Stimulated activated CD4-positive, alpha-beta T cell treated with anti-CD3 and anti-CD28 coated beads, TNF-alpha, amount 100 ng/mL, for 4 hours (primary cell): ENCODE measurements at places on chromosomes 13 and 19.

DNA sequence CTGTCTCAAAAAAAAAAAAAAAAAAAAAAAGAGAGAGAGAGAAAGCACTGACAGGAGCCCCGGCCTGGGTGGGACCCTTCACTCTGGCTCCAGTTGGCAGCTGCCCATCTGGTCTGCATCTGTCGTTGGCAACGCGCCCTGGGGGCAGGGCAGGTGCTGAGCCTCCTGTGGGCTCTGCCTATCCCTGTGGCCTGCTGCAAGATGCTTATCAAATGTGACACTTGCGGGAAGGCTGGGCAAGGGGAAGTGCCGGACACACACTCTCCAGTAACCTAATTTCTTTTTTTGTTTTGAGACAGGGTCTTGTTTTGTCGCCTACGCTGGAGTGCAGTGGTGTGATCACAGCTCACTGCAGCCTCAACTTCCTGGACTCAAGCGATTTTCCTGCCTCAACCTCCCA lies 10.7 kb upstream of the KPTN start:
- DNase-seq = no peak

DNA sequence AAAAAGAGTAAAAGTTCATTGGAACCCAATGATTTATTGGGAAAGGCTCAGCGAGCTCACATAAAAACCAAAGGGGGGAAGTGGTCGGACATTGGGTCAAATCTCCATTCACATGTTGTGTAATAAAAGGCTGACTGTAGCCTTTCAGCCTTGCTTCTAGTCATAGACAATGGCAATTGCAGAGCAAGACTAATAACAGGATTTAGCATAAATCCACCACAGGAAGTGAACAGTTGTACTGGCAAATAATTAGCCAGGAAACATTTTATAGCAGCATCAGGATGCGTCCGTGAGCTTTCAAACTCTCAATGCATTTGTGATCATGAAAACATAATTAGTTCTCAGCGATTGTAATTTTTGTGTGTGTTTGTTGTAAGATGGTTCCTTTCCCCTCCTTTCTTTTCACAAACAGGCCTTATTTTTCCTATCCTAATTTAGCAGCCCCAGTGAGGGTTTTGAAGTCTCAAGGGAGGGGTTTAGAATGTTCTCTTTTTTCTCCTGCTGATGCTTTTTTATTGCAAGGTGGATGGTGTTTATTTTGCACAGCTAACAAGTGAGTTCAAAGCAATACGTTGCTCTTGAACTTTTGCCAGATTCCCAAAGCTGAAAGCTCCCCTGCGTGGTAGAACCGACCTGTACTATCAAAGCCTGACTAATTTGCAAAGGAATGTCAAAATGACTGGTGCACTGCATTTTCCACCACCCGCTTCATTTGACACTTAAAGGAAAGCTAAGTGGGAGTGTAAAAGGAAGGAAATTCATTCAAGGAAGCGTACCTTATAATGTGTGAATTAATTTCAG lies 105.6 kb downstream of the SPRY2 start:
- no peak for DNase-seq

DNA sequence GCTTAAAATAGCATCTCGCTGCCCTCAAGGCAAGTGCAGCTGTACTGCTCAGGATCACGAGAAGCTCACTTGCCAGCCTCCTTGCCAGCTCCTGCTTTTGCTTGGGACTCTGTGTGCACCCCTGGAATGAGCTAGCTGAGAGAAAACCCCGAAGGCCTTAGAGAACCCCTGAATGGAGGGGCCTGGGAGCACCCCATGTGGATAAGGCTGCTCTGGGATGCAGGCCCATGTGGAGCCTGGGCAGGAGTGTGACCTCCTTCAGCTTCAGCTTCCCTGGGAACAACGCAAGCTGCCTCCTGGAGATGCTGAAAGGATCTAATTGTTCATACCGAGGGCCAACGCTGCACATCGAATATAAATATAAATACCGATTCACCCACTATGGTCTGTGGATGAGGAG lies 109.2 kb downstream of the HSPH1 start:
- DNase-seq = no peak

DNA sequence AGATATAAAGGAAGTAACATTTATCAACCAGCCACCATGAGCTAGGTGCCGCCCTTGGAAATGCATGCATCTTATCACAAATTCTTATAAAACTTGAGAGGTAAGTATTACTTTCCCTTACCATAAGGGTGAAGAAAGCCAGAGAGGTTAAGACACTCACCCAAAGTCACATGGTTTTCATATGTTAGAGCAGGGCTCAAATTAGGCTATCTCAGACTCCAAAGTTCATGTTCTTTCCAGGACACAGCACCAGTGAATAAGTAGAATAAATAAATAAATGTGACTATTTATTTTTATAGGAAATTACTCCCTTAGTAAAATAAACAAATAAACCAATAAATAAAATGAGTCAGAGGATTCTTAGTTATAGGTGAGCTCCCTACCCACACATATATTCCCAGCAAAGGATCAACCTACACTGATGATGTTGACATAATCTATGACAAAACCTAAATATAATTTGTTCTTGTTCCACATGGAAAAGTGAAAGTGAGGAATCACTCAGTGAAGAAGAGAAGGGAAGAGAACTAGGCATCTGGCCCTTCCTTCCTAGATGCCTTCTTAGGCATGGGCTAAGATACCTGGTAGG lies 27.2 kb downstream of the SPRY2 start:
- DNase-seq = no peak

GRCh38 chr13:32497589-32497988 lies 41.0 kb downstream of the N4BP2L2 start:
- DNase-seq = no peak

DNA sequence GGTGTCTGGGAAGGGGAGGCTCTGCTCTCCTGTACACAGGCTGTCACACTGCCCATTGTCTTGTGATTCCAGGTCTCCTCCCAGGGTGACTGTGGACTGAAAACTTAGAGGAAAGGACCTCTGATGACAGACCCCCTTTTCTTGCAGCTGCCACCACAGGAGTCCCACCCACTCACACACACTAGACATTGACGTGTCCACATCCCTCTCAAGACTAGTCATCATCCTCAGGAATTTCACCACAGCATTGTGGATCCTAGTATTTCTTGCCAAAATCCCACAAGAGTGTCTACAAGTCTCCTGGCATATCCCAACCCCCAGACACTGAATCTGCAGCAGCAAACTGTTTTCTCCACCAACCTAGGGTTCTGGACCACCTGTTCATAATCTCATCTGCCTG lies 5.3 kb downstream of the ZNF85 start:
- no peak for DNase-seq

DNA sequence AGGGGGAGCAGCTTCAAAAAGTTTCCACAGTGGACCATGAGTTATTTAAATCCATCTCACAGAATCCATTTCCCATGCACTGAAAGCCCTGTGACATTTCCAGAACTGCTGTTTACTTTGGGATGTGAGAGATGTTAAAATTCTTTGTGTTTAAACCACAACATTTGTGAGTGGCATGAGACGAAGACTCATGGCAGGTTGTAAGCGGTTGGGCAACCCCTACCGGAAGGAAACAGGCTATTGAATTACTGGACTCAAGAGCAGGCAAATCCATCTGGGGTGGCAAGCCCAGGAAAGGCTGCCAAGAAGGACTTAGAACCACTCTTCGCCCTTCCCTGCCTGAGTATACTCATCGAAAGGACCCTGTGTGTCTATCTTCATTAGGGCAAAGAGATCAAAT lies 22.3 kb upstream of the CLDN10 start:
- DNase-seq = no peak

DNA sequence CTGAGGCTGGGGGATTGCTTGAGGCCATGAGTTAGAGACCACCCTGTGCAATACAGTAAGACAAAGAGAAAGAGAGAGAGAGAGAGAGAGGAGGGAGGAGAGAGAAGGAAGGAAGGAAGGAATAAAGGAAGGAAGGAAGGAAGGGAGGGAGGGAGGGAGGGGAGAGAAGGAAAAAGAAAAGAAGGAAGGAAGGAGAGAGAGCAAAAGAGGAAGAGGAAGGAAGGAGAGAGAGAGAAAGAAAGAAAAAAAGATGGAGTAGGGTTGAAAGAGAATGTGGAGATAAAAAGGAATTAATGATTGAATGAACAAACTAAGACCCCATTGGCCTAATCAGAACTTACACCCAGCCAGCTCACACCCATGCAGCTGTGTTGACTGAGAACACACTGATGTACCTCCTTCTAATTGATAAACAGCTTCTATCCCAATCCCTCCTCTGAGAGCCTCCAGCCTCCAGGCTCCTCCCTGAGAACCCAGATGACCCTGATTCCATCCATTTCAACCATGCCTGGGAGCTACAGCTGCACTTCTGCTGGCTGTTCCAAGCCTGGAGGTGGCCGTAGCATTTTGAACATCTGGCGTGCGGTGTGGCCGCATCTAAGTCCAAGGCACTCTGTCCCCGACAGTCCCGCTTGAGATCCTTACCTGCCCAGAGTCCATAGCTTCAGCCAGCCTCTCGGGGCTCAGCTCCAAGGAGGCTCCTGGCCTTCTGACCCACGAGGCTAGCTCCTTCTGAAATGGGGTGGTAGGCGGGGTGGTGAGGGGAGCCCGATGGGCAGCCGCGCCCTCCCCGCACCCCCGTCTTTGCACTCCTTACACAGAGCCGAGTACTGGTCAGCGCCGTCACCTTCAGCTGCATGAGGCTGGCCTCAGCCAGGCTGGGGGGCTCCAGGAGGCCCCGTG lies 1.1 kb downstream of the PRODH2 start:
- no peak for DNase-seq

GRCh38 chr13:44040070-44040817 lies 160.5 kb downstream of the LACC1 start:
- no peak for DNase-seq

DNA sequence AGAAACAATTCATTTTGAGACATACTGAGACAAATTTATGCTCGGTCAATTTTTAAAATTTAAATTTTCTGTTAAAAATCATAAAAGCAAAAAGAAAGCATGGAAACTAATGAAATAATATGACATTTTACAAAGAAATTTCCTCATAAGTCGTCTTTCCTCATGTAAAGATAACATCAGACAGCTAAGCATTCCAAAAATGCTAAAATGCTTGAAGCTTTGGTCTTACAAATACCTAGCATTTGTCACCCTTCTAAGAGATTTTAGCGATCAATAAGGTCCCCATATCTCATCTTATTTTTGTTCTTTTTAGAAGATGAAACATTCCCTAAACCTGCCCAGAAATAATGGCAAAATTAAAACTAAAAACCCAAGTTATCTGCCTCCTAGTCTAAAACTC lies 68.5 kb upstream of the FREM2 start:
- no peak for DNase-seq

GRCh38 chr13:29907670-29908069 lies 57.3 kb upstream of the UBL3 start:
- DNase-seq = no peak

GRCh38 chr13:109790942-109791605 lies 4.7 kb upstream of the IRS2 start:
- no peak for DNase-seq

DNA sequence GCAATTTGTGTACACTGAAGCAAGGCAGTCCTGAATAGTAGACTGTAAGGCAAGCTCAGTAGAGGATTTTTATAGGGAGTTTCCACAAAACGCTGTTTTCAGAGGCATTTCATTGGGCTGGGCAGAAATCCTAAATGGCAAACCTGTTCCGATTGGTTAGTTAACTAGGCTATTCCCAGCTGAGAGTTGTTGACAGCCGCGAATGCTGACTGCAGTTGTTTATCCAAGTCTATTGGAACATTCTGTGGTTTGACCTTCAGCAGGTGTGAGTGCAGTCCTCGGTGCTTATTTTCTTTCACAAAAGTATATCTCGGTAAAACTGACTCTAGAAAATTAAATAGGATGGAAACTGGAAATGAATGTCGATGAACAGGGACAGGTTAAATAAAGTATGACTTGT lies 45.4 kb downstream of the TPT1 start:
- no peak for DNase-seq

DNA sequence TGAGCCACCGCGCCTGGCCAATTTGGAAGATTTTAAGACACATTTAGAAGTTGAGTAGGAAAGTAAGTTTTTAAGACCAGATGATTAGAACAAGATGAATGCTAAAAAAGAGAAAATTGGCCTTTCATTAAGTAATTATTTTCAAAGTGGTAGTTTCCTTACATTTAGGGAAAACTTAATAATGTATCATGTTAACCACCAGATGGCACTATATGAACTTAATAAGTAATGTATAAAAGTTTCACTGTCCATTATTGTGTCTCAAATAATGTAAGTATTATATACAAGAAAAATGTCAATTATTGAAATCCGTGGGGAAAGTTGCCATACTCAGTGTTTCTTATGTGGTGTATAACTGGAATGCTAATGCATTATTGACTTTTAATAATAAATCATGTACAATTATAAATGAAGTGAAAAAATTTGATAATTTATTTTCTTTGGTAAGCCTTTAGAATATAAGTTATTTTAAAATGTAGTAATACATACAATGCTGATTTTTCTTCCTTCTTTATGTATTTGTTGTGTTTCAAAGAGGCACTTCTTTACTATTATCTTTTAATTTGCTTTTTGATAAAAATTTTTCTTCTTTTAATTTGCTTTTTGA lies 29.2 kb downstream of the COG6 start:
- DNase-seq = no peak

- DNase-seq = no peak
These were observed 7.2 kb upstream of the LILRB3 start for GRCh38 chr19:54230031-54230430.

DNA sequence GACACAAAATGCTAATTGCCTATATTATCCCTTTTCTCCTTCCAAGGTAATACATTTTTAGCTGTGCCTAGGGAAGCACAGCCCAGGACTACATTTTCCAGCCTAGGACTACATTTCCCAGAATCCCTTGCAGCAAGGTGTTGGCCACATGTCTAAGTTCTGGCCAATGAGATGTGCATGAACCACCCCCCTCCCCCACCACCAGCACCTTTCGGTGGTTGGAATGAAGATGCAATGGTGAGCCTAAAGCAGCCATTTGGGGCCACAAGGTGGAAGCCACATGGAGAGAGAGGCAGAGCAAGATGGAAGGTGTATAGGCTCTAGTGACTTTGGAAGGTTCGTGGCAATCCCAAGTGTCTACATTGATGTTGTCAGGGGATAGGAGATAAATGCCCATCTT lies 16.2 kb downstream of the UNC13A start:
- DNase-seq = no peak

DNA sequence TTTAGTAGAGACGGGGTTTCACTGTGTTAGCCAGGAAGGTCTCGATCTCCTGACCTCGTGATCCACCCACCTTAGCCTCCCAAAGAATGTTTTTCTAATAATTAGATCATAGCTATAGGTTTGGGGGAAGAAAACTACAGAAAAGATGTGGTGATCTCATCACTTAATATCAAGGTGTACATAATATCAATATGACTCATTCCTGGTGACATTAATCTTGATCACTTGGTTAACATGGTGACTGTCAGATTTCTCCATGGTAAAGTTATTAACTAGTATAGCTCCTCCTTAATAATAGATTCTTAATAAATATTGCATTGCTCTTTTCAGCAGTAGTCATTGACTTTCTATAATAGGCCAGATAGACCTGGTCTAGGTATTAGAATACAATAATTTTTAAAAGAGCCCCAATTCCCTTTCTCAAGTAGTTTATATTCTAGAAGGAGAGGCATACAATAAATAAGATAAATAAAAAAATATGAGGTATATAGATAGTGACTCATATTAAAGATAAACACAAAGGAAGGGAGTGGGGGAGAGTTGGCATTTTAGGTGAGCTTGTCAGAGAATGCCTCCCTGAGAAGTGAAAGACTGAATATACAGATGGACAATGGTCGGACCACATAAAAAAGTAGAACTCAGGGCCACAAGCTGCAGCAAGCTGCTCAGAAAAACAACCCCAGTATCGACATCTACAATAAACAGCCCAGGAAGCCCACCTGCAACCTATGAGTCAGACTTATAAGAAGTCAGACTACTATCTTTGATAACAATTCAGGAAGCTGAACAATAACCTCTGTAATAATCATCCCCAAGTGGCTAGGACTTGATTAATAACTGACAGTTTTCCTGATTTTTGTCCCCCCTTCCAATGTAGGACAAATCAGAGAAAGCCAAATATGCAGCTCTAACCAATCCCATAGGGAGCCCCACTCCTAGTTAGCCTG lies 210.8 kb downstream of the RFC3 start:
- no peak for DNase-seq
